ENCODE measurements at places on chromosomes 2 and 18. TPM values are rescaled to one million over a fixed set of nuclear protein-coding genes. Genes with fewer than 3 reads are reported as not detected.

GRCh38 chr2:63444565-63445288 is 143.6 kb downstream of the WDPCP start:
- DNase-seq: no peak

GRCh38 chr2:170354388-170354787 is 176.4 kb downstream of the MYO3B start:
- DNase-seq: no peak

- no peak for DNase-seq
Measured at GRCh38 chr2:126208266-126208665, 447.7 kb upstream of the GYPC start.

DNA sequence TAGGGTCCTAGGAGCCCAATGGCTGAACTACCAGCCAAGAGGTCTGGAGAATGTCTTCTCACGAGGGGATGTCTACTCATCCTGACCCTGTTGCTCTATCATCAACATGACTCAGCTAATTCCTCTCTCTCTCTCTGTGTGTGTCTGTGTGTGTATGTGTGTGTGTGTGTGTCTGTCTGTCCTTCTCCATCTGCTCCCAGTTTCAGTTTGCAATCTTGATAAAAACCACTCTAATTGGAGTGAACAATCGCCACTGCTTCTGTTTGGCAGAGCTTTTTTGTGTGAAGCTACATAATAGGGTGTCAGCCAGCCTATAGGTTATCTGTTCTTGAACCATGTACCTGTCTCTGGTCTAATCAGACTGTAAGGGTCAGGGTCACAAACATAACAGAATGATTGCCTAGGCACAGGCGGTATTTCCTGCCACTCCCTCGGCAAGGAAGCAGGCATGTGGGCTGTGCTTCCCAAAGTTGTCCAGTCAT is 219.8 kb downstream of the SH3BP4 start:
- DNase-seq: no peak

Gene BMP10
- not detected for polyA plus RNA-seq

Gene BCL11A
- polyA plus RNA-seq: 5.0 TPM

Gene SMYD1
- 218 TPM for polyA plus RNA-seq
